Lower leg skin (tissue), 4 donors: ENCODE measurements at places on chromosomes 7 and 10. TPM values are rescaled to one million over a fixed set of nuclear protein-coding genes. Genes with fewer than 3 reads are reported as not detected.

DNA sequence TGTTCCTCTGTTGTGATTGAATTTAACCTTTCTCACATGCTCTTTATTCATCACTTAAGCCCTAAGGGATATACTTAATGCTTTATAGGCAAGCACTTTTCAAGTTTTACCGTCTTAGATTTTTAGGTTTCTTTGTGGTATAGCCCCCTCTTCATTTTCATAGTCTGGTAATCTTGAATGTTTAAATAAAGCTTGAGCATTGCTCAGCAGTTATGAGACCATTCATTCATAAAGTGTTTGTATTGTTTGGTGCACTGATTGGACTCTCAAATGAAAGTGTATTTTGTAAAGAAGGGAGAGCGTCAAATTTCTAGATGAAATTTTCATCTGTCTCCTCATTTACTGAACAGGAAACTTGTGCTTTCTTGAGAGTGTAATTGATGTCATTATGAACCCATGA, 25.2 kb downstream of the TASOR2 start:
- DNase-seq: no peak

GRCh38 chr7:46178661-46179060, 257.6 kb upstream of the IGFBP3 start:
- DNase-seq: no peak

GRCh38 chr10:60045571-60045970, 139.2 kb upstream of the CCDC6 start:
- DNase-seq: no peak

Gene ECD
- total RNA-seq: 30.7 TPM

GRCh38 chr10:43969506-43969905, 320.8 kb upstream of the ZNF32 start:
- DNase-seq: no peak

- DNase-seq: no peak
These were observed 381.8 kb upstream of the NFE2L3 start for GRCh38 chr7:25770235-25770634.

DNA sequence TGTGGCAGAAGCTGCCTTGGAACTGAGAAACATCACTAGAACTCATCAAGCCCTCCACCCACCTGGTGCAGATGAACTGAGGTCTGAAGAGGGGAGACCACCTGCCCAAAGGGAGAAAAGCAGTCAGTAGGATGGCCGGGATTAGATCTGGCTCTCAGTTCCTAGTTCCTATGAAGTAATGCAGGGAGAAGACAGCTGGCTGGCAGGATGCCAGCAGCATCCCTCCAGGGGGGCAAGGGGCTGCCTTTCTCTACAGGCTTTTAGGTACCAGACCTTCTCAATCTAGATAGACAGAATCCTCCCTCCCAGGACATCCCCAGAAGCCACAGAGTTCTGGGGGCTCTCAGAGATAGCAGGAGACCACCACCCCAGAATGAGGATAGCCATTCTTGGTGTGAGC, 7.8 kb downstream of the CRHR2 start:
- no peak for DNase-seq

- no peak for DNase-seq
These were observed 587.0 kb downstream of the PARD3 start for GRCh38 chr10:34228066-34228465.

Gene HOXA10
- total RNA-seq: 5.5 TPM

DNA sequence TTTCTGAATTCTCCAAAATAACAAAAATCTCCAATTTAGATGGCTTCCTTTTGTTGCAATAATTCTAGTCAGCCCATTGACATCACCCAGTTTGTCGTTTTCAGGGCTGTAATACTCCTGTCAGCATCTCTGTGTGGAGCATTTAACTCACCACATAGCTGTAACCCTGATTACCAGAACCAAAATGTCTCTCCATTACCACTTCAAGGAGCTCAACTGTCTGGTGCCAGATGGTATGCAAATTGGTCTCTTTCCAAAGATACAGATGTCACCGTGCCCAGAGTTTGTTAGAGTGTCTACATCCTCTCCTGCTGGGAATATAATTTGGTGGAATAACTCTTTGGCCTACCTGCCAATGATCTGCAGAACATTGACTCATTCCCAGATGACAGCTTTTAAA, 350.3 kb upstream of the POT1 start:
- no peak for DNase-seq

- DNase-seq: no peak
These were observed 333.9 kb downstream of the DNAJB6 start for GRCh38 chr7:157670490-157671357.

Gene ABCC2
- 2.0 TPM for total RNA-seq

- no peak for DNase-seq
These were observed 7.2 kb downstream of the EN2 start for GRCh38 chr7:155464948-155465739.

Gene SHTN1
- total RNA-seq: 17.2 TPM

Gene LRRC18
- not detected for total RNA-seq

Gene HABP2
- total RNA-seq: 0.10 TPM

Gene CREM
- total RNA-seq: 8.3 TPM

Gene ABCB1
- 4.9 TPM for total RNA-seq

Gene PRKCQ
- not detected for total RNA-seq
